ENCODE measurements at places on chromosomes 3 and 15.

GRCh38 chr15:58307313-58307961 is 124.4 kb upstream of the LIPC start:
- no peak for DNase-seq

DNA sequence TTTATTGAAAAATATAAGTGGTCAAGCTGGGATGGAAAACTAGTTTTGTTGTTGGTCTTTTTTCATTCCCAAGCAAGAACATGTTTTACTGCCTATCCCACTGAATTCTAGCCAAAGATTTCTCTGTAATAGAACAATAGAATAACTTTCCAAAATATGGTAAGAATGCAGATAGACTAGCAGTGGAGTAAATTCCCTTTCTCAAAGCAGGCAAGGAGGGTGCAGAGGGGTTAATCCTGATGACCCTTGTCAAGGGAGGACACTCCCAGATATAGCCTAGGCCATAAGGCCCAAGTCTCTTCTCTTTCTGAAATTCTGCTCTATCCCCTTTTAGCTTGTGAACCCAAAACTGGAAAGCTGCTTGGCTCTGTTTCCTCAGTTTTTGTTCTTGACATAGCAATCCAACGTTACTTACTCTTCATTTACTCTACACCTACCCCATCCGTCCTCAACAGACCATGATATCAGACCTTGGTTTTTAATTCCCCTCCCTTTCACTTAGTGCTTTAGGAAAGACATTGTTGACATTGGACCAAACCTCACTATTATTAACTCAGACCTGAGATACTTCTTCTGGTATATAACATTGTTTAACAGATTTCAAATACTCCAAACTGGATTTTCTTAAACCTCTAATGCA is 453.6 kb upstream of the THBS1 start:
- no peak for DNase-seq

- DNase-seq, result no peak
Observed at GRCh38 chr15:39491886-39492490, 88.9 kb upstream of the THBS1 start.

DNA sequence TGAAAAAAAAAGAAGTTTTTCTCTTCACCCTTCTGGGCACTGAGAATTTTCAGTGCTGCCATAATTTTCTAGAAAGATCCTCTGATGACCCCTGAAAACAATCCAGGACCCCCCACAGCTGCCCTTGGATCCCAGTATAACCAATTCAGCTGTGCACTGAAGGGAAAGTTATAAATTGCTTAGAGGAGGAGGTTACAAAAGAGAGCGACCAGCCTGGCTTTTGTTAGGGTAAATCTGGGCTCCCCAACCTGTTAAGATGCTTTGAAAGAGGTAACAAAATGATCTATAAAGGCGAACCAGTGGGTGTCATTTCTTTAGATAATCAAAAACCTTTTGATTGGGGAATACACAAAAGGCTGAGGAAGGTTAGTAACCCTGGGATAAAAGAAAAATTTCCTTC is 407.9 kb upstream of the ATP11B start:
- DNase-seq, result no peak

DNA sequence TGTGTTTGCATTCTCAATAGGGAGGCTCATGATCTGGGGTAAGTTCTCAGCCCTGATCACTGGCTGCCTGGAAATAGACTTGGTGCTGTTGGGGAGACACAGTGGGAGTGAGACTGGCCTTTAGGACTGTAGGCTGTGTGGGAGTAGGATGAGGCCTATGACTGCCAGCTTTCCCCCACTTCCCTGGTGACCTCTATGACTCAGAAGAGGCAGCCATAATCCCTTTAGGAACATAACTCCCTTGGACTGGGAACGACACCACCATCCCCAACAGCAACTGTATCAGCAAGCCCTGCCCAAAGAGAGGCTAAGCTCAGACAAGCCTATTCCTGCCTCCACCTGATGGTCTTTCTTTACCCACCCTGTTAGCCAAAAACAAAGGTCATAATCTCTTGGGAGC is 91.3 kb downstream of the SUCNR1 start:
- DNase-seq, result no peak

- DNase-seq, result no peak
Observed at GRCh38 chr3:119357190-119357589, 63.0 kb downstream of the ARHGAP31 start.

DNA sequence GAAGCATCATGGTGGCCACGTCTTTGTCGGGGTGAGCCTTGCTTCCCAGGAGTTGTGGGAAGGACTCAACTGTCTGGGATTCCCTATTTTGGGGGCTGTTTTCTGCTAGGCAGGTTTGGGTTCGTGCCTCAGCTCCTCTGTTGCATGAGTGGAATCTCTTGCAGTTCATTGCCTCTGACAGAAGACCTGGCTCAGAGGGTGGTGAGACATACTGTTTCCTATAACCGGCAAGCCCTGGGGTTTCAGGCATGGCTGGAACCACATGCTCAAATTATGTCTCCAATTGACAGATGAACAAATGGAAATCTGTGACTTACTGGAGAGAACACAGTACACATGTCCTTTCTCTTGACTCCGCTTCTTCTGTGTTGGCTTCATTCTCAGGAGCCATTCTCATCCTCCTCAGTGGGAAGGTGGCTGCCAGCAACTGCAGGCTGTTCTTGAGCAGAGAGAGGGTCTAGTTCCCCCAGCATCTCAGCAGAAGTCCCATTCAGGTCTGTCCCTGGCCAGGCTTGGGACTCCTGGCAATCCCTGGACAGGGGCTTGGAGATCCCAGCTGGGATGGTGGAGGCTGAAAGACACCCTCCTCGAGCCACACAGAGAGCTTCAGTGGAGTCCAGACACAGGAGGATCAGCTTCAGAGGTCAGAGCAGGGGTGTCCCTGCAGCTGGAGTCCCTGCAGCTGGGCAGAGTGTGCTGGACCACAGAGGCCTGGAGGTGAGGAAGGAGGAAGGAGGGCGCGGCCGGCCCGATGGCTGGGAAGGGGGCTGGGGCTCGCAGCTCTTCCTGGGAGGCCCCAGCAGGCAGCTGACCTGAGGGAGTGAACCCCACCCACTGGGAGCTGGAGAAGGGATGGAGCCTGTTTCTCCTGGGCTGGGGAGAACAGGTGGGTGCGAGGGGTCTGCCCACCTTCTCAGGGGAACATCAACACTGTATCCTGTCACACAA is 97.6 kb downstream of the LSM3 start:
- DNase-seq, result no peak

DNA sequence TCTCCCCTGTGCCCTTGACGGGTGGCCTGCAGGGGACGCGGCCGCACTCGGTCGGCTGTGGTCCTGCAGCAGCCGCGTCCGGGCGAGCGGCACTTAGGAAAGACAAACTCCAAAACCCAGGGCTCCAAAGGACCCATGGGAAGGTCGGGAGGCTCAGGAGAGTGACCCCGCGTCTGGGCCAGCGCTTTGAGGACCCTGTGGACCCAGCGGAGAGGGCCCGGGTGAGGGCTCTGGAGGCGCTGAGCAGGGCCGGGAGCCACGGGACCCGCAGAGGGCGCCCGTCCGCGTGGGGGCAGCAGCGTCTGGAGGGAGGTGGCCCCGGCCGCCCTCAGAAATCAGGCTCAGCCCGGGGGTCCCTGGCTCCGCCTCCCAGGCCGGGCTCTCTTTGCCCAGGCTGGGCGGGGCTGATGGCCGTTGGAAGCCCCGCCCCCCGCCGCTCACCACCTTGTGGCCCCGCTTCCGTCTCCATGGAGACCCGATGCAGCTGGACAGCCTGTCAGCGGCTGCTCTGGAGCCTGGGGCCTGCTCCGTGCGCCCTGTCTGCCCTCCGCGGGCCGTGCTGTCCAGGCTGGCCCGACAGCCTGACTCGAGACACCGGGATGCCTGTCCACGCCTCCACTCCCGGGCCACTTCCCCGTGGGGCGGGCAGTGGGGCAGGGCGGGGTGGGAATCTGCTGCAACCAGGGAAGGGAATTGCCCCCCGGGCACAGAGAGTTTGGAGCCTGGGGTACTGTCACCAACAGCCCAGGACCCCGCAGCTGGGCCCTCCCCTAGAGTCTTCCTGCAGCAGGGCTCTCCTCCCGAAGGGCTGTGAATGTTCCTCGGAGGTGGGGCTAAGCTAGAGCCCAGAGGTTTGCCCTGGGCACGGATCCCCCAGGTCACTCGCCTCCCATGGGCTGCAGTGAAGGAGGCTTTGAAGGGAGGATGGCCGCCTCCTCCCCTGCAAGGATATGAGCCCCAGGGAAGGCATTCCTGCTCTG is 34.8 kb upstream of the RPL32 start:
- DNase-seq, result peak; percentile 4
